Stimulated activated CD4-positive, alpha-beta T cell treated with anti-CD3 and anti-CD28 coated beads, Interleukin-1b, Interleukin-23, amount 100 ng/mL, for 1 hour (primary cell): ENCODE measurements at places on chromosomes 12 and 14.

- DNase-seq: no peak
Measured at GRCh38 chr12:110280392-110280778, 662 bp upstream of the ATP2A2 start.

- no peak for DNase-seq
Measured at GRCh38 chr12:90299121-90299520, 590.5 kb upstream of the ATP2B1 start.

- DNase-seq: no peak
Measured at GRCh38 chr14:99134516-99135046, 137.4 kb downstream of the BCL11B start.

DNA sequence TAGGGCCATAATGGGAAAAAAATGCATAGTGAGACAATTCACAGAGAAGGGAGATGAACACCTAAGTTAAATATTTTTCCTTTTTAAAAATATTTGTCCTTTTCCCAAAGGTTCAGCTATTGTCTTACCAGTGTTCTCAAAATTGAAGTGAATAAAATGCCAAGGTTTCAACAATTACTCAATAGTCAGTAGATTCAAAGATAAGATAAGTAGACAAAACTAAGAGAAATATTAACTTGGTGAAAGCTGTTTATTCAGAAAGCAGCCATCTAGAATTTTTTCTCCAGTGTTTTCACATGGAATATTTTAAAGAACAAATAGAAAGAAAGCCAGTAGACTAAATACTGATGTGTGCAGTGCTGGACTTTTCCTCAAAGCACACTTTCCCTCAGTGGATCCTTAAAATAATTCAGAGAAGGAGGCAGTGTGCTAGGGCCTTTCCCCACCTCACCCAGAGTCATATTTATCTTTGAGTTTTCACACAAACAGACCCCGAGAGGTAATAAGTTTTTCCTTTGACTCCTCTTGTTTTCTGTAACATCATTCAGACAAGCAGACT is 144.5 kb upstream of the PLEKHG7 start:
- DNase-seq: no peak

DNA sequence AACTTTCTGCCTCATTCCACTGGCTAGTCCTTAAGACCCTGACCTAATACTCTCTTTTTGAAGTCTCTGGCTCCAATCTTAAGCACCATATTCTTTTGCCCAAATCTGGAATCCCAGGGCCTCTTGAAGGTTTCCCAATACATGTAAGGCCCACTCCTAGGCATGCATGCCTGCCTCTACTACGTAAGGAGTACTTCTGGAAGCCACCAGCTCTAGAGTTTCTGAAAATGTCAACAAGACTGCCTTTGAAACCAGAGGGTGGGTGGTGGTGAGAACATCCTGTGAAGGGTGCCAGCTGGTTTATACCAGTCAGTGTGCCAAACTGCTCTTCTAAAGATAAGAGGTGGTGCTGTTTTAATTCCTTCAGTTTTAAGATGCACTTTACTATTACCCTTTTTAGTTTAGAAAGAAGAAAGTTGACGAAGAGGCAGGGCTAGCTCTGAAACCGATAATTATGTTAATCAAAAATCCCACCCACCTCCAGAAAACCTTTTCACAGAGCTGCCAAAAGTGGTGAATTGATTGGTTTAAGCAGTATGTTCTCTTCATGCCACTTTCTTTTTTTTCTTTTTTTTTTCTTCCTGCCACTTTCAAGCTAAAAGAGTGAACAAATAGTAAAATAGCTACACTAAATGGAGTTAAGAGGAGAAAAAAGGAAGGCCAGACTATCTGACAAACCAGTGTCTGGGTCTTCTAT is 8.7 kb upstream of the WDR89 start:
- no peak for DNase-seq

DNA sequence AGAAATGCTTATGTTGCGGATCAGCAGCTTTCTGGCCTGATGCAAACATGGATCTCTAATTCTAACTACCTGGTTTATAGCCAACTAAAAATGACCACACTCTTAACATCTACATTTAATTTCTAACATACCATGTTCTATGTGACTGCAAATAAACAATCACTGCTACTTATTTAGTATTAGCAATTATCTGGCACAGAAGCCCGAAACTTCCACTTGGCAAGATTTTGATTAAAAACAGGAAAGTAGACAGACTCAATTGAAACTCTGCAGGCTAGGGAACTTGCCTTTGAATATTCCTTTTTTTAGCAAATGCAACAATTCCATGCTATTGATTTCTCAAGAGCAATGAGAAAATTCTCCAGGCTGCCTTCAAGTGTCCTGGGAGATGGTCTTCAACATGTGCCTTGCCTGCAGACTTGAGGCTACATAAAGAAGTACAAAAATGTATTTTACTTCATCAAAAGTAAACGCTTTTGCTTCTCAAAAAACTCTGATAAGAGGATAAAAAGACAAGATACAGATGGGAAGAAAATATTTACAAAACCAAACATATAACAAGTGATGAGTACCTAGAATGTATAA is 9.1 kb upstream of the TMCC3 start:
- DNase-seq: no peak

- no peak for DNase-seq
Measured at GRCh38 chr12:39157696-39158342, 252.4 kb upstream of the CPNE8 start.

- DNase-seq: no peak
Measured at GRCh38 chr12:6279631-6280030, 30.9 kb upstream of the PLEKHG6 start.

GRCh38 chr12:105721051-105721825 is 390.7 kb downstream of the C12orf75 start:
- DNase-seq: no peak

- no peak for DNase-seq
Measured at GRCh38 chr14:63912286-63912685, 59.5 kb downstream of the SYNE2 start.

DNA sequence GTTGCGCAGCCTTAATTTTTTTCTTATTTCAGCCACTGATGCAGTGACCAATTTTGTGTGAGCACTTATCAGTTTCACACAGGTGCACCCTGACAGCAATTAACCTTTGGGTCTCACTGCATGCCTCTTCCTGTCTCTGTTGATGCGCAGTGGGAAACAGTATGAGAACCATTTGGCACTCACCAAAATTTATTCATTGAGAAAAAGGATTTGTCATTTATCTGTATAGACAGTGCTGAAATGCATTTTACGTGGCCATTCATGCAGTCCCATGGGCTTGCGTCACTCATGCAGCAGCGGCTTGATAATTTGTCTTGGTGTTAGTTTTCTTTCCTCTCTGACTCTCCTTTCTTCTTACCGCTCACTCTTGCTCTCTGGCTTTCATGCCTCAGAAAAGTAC is 157.5 kb downstream of the C12orf75 start:
- no peak for DNase-seq

GRCh38 chr12:51409846-51410245 is 14.8 kb upstream of the SLC4A8 start:
- DNase-seq: no peak

DNA sequence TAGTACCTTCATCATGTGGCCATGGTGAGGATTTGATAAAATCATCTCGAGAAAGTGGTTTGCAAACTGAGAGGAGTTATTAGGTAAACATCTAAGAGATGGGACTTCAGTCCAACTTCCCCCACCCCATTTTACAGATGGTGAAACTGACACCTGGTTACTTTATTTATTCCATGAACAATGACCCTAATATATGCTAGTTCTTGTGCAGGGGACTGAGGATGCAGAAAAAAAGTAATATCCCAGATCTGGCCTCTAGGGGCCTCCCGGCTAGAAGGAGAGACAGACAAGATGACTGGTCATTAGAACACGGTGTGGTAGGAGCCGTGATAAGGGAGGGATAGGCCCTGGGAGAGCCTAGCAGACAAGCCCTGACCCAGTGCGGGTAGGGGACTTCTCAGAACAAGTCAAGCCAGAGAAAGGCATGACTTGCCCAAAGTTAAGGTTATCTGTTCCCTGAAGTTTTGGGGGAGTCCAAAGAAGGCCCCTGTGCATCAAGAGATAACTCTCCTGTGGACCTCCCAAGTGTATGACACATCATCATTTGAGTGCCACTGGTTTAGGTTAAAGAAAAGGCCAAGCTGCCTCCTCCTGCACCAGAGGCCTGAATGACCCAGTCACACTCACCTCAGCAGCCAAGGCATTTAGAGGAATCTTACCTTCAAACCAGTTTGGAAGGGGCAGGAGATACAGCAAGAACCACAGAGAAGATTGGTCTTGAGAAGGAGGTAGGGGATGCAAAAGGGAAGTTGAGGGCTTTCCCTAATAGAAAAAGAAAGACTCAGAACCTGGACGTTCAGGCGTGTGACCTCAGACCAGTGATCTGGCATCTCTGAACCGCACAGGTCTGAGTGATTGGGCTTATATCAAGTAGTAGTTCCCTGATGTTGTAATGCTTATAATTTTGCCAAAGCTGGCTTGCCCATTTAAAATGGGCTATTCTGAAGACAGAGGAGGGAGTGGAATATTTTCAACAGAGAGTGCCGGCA is 1.6 kb downstream of the CMKLR1 start:
- no peak for DNase-seq

DNA sequence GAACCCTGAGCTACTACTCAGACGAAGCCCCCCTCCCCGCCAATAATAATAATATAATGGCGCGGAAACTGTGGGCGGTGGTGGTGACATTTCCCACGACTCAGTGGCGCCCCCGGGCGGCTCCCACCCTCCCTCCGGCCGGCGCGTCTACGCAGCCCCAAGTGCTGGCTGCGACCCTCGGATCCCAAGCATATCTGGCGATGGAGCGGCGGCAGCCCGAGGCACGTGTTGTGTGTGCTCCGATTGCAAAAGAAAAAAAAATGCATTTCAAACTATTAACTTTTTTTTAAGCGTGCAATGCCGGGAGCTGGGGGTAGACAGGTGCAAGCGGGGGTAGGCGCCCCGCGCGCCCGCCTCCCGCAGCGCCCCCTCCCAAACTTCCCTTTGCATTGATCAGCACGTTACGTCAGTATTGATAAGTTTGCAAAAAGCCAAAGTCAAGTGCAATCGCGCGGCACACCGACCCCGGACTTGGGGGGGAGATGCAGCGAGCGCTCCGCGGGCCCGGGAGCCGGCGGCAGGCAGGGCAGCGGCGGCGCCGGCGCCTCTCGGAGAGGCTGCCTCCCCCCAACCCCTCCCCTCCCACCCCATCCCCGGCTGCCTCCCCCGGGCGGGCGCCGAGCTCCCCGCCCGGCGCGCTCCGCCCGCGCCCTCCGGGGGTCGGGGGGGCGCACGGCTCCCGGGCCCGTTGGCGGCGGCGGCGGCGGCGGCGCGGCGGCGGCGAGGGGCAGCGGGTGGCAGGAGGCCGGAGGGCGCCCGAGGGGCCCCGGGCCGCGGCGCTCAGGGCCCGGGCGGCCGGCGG is 113.1 kb upstream of the MYL2 start:
- no peak for DNase-seq

DNA sequence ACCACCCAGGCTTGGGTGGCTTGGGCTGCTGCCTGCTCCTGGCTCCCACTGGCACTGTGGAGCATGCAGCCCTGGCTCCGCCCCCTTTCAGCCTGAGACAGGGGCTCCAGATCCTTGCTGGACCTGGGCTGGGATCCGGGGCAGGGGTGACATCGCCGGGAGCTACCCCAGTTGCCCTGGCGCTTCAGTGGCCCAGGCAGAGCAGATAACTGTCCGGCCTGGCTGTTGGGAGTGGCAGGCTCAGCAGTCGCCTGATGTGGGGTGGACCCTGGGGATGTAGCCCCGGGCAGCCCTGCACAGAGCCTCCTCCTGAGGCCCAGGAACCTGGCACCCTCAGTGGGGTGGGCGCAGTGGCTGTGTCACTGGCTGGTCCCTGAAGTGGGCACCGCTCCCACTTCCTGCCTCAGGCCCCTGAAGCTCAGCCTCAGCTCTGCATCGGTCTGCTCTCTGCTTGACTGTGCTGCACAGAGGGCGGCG is 57.9 kb downstream of the FUT8 start:
- no peak for DNase-seq

DNA sequence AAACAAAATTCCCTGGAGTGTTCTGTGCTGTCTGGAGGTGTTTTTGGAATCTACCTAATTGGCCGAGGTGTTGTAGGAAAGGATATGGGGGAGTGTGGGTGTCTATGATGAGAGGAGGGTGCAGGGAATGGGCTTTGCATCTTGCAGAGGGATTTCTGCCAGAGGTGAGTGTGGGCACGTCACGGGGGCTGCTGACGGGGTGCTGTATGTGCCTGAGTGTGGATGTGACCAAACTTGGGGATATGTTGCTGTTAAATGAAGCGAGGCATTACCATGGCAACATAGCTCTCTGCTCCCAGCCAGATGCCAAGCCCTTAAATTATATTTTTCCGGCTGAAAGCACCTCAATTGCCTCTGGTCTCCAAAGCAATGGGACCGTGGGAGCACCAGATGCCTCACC is 44.3 kb upstream of the SPTLC2 start:
- no peak for DNase-seq

GRCh38 chr14:86013641-86014040 is 483.7 kb downstream of the FLRT2 start:
- DNase-seq: no peak

GRCh38 chr14:68653108-68653507 is 139.8 kb downstream of the ZFP36L1 start:
- no peak for DNase-seq

DNA sequence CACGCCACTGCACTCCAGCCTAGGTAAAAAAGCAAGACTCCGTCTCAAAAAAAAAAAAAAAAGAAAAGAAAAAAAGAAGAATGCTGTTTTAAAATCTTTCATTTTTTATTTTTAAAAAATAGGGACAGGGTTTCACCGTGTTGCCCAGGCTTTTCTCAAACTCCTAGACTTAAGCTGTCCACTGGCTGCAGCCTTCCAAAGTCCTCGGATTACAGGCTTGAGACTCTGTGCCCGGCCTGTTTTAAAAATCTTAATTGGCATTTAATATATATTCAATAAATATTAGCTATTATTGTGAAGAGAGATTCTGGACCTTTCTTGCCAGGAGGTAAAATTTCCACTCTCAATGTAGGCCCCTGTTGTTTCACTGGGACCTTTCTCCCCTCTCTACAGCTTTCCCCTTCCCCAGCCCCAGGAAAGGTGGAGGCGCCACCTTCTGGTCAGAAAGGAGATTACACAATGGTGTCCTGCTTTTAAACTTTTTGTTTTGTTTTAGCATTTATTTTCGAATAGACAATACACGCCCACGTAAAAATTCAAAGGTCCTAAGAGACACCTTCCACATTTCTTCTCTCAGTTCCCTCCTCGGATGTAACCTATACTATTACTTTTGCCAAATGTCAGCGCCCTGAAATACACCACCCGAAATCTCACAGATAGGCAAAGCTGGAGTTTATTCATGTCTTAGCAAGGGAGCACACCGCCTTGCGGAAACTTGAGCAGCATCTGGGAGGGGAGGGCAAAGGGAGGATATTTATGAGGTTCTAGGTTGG is 23.8 kb upstream of the PHC1 start:
- peak; percentile 26 for DNase-seq

GRCh38 chr14:100605706-100606686 is 18.8 kb upstream of the BEGAIN start:
- no peak for DNase-seq

- no peak for DNase-seq
Measured at GRCh38 chr12:5456906-5457305, 25.0 kb downstream of the NTF3 start.

DNA sequence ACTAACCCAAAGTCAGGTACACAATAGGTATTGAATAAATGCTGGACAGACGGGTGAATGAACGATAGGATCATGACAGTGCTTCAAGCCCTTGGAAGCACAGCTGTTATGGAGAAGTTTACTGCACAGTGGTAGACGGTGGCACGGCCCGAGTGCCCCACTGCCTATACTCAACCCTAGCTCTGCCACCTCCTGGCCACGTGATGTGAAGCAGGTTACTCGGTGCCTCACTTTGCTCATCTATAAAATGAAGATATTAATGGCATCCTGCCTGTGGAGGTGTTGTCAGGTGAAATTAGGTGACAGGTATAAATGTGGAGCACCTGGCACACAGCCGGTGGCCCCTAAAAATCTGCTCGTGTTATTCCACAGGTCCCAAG is 5.8 kb downstream of the ASB2 start:
- DNase-seq: peak; percentile 59

GRCh38 chr14:39169541-39169900 is 612 bp downstream of the TRAPPC6B start:
- no peak for DNase-seq
